ENCODE measurements at places on chromosomes 1 and 21.
A peak's percentile ranks its signal among the peaks of the same experiment; 100 is the strongest.

GRCh38 chr1:13779930-13780329, 79.9 kb downstream of the PRDM2 start:
- DNase-seq, result no peak

DNA sequence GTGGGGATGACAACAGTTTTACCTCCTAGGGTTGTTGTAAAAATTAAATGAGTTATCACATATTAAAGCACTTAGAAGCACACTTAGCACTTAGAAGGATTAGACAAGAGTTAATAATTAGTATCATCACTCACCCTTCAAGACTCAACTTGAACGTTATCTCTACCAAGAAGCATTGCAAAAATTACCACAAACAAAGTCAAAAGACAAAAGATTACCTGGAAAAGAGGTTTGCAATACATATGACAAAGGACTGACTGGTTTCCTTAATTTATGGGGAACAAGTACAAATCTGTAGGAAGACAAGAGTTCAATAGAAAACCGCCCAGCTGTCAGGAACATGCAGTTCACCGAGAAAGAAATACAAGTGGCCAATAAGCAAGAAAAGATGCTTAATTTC, 93.3 kb upstream of the ATP1A1 start:
- DNase-seq, result no peak

- DNase-seq, result no peak
These were observed 5.6 kb upstream of the S100A7 start for GRCh38 chr1:153465811-153466636.

- no peak for DNase-seq
These were observed 12.5 kb upstream of the ATF3 start for GRCh38 chr1:212595787-212596714.

GRCh38 chr1:198278943-198279342, 122.1 kb downstream of the NEK7 start:
- no peak for DNase-seq

- no peak for DNase-seq
These were observed 78.7 kb downstream of the PBX1 start for GRCh38 chr1:164637461-164638375.

DNA sequence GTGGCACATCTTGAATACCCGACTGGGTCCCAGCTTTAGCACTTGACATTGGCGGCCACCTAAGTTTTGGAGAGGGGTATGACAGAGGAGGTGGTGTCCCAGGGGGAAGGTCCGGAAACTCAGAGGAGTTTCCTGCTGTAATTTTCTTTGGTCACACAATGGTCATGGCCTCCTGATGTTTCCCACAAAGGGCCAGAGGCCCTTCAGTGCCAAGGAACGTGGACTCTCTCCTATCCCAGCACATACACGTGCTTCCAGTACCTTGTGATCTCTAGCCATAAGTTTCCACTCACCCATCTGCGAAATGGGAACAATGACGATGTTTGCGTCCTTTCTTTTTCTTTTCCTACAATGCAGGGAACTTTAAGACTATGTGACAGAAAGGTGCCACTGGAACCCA, 13.2 kb downstream of the CAPN2 start:
- no peak for DNase-seq

DNA sequence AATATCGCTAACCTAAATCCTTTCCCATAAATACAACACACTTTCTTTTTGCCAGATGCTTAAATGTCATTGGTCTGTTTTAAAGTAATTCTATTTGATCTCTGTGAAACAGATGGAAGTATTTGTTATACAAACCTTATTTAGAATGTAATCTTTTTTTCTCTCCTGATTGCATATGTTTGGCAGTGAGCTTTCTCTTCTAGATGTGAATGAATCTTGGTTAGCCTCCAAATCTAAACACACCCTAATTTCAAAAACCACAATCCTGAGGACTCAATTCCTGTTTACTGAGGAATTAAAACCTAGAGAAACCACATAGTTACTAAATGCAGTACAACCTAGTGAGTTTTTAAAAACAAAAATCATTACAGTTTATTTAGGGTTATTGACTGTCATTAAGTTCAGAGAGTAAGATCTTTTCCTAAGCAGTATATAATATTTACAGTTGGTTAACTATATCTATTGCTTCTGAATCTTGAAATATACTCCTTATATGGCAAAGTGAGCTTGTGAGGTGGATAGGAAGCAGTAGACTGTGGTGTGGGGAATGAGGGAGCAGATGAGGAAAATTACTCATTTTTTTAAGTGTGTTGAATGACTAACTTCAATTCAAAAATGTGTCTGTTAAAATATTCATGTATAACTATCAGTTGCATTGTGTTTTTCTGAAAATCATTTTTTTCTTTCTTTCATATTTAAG, 218.7 kb downstream of the FMN2 start:
- no peak for DNase-seq

DNA sequence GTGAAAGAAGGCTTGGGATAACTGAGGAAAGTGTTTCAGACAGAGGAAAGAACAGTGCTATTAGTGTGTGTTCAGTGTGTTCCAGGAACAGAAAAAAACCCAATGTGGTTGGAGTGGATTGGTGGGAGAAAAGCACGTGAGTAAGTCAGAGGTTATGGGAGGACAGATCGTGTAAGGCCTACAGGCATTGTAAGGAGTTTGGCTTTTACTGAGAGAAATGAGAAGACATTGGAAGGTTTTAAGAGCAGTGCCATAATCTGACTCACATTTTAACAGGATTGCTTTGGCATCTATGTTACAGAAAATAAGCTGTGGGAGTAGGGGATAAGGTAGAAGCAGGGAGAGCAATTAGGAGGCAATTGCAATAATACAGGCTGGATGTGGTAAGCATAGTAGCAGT, 4.8 kb downstream of the ARPC5 start:
- DNase-seq, result no peak

DNA sequence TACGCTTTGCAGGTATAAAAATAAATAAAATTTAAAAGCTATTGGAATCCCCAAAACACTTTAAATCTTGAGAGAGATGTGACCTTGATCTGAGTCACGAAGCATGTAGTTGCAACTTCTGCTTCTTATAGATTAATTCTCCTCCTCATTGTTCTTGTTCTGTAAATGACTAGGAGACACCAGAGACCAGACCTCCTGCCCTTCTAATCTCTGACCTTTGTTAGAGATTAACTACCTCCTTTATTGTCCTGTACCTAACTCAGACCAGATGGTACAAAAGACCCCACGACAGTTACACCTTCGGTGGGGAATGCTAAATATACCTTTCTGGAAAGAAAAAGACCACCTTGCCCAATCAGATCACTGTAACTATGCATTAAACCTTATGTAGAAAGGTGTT, 76.9 kb upstream of the NEK2 start:
- DNase-seq, result no peak

GRCh38 chr1:6991266-6991665, 206.0 kb downstream of the CAMTA1 start:
- DNase-seq, result no peak

DNA sequence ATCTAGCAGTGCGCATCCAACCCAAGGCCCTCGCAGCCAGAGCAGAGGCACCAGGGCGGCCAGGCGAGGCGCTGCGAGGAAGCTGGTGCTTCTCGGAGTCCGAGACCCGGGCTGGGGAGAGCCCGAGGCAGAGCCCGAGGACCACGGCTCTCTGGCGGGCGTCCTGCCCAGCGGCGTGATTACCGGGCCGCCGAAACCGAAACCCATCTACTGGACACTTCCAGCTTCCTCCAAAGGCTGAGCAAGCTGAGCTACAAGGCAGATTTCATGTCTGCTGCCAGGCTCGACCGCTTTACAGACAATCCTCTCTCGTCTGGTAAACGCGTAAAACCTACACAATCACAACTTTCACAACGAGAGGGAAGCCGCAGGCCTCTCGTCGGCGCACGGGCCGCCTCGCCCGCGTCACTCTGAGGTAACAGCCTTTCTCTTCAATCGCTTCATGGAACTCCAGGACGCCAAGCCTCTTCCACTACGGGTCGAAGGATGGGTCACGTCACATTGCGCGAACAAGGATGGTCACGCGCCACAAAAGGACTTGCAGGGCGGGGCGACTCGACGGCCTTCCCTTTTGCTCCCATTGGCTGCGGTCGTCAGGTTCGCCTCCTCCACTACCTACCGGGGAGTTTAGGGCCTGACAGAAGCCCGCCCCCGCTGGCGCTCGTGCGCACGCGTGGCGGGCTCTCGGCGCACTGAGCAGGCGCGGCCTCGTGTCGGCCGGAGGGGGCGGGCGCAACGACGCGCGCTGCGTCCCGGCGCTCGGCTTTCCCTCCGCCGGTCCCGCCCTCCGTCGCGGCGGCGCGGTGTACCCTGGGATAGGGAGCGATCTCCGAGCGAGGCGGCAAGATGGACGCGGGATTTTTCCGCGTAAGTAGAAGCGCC, at the start of gene SRRM1:
Gene SRRM1, plus strand, starts transcription at position 822 of the 882 bp plus-strand sequence. Its CDS starts 25 bp downstream, at position 847.
- peak; percentile 98 for DNase-seq

- DNase-seq, result no peak
These were observed 342.7 kb upstream of the NR5A2 start for GRCh38 chr1:199684686-199685273.

DNA sequence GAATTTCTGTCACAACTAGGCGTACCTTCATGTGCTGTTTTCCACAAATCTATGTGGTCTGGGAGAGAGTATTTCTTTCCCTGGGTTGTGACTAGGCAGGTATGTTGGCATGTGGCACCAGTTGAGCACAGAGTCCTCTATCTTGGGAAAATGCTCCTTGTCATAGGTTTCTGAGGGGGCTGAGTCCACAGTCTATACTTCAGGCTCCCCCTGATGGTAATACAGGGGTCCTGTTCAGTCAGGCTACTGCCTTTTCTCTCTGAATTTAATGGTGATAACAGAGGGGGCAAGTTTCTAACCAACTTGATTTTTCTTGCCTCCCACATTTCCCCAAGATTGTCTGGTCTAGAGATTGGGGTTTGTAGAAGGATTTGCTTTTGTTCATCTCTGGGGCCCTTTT, 35.8 kb downstream of the VANGL1 start:
- DNase-seq, result no peak

GRCh38 chr1:150650193-150650592, 20.8 kb upstream of the ENSA start:
- DNase-seq, result no peak

- DNase-seq, result no peak
These were observed 62.0 kb upstream of the ESRRG start for GRCh38 chr1:216785221-216785620.

- DNase-seq, result no peak
These were observed 46.3 kb downstream of the HTR6 start for GRCh38 chr1:19710825-19711611.

GRCh38 chr1:204401730-204402129, 9.9 kb downstream of the PPP1R15B start:
- no peak for DNase-seq

GRCh38 chr1:72366466-72366865, 84.1 kb upstream of the NEGR1 start:
- no peak for DNase-seq

DNA sequence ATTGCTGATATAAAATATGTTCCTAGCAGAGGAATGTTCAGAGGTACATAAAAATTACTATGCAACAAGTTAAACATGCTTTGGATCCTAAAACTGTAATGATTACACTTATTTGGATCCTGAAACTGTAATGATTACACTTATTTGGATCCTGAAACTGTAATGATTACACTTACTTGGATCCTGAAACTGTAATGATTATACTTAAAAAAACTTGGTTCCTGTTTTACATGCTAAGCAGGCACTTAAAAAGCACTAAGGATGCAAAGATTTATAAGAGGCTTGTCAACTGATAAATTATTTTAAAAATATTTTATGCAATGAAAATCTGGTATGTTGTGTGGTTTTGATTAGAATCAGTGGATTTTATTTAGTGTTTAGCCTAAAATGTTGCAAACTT, 47.7 kb downstream of the ZNHIT6 start:
- no peak for DNase-seq

- no peak for DNase-seq
These were observed 22.8 kb downstream of the KIAA1614 start for GRCh38 chr1:180935326-180936109.

- no peak for DNase-seq
These were observed 128.6 kb upstream of the IVNS1ABP start for GRCh38 chr1:185445594-185445993.

DNA sequence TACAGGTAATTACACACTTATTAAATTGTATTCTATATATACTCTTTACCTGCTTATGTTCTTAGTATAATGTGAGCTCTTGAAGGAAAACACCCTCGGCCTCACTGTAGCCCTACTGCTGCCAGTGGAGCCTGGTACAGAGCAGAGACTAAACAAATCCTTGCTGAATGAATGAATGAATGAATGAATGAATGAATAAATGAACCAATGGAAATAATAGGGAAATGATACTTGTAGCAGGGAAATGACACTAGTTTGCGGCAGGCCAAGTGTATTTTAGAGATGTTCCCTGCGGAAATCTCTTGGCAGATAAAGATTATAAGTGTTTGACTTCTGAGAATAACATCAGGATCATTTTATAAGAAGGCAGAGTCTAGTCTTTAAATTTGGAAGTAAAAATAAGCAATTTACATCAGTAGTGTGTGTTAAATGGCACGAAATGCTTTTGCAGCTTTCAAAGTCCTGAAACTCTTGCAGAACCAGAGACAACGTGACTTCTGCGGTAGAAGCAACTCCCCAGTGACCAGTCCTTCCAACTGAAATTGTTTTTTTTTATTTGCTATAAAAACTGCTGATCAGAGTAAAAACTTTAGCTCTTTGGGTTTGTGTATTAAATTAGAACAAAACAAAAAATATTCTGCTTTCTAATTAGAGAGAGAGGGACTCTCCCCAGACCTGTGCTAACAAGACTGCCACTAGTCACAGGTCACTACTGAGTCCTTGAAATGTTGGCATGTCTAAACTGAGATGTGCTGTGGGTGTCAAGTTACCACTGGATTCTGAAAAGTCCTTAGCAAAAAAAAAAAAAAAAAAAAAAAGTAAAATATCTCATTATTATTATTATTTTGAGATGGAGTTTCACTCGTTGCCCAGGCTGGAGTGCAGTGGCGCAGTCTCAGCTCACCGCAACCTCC, 199.3 kb upstream of the MAP1LC3C start:
- no peak for DNase-seq

- DNase-seq, result peak; percentile 92
These were observed 16.1 kb upstream of the LRRC8D start for GRCh38 chr1:89804642-89805237.

GRCh38 chr1:8574985-8575384, 242.5 kb downstream of the RERE start:
- no peak for DNase-seq

GRCh38 chr21:17783481-17784179, 35.5 kb downstream of the C21orf91 start:
- DNase-seq, result no peak

DNA sequence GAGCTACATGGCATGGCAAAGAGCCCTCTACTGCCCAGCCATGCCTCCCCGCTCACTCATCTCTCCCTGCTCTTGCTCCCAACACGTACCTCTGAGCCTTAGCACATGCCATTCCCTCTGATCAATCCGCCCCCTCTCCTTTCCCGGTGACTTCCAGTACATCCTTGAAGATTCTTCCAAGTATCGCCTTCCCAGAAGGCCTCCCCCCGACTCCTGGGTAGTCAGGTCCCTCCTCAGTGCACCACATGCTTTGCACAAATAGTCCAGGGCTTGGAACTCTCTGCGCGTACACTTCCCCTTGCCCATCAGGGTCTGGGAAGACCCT, 77.0 kb upstream of the IFFO2 start:
- DNase-seq, result no peak

DNA sequence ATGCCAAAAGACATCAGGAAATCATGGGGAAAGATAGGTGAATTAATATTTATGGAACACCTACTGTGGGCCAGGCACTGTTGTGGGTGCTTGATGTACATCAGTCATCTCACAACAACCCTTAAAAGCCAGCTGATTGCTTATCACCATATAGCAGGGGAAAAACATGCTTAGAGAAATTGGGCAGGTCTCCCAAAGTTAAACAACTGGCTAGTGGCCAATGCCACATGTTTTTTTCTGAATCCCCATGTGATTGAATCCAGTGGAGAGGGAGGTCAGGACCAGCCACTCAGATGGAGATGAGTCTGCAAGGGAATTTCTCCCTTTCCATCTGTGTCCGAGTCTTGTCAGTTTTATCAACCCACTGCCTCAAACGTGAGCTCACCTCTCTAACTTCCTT, 33.5 kb downstream of the UTP25 start:
- no peak for DNase-seq
